ENCODE measurements at places on chromosomes 3 and 15.

DNA sequence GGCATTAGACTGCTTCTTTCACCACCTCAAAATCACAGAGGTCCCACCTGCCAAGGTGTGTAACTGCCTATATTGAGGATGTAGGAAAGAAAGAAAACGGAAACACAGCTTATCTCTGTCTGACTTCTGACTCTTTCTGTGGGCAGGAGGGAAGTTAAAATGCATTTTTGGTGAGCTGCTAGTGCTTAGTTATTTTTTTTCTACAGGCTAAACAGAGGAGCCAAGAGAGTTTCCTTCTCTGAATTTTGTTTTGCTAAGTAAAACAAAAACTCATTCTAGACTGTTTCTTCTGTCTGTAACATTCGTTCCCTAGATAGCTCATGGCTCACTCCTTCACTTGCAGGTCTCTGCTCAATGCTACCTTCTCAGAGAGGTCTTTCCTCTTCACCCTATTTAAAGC, 18.8 kb upstream of the AMOTL2 start:
- no peak for DNase-seq

GRCh38 chr3:187713504-187713903, 11.1 kb upstream of the RTP2 start:
- DNase-seq, result no peak

GRCh38 chr3:48655606-48656005, 7.1 kb downstream of the CELSR3 start:
- peak; percentile 26 for DNase-seq

GRCh38 chr15:101332061-101332467, 37.0 kb upstream of the SNRPA1 start:
- DNase-seq, result no peak

- no peak for DNase-seq
Observed at GRCh38 chr3:73855813-73856212, 231.1 kb upstream of the PDZRN3 start.

- no peak for DNase-seq
Observed at GRCh38 chr3:133591271-133591742, 17.8 kb downstream of the CDV3 start.

GRCh38 chr3:152277198-152277597, 8.5 kb downstream of the MBNL1 start:
- DNase-seq, result no peak

- DNase-seq, result no peak
Observed at GRCh38 chr3:110352841-110353604, 718.6 kb upstream of the NECTIN3 start.

DNA sequence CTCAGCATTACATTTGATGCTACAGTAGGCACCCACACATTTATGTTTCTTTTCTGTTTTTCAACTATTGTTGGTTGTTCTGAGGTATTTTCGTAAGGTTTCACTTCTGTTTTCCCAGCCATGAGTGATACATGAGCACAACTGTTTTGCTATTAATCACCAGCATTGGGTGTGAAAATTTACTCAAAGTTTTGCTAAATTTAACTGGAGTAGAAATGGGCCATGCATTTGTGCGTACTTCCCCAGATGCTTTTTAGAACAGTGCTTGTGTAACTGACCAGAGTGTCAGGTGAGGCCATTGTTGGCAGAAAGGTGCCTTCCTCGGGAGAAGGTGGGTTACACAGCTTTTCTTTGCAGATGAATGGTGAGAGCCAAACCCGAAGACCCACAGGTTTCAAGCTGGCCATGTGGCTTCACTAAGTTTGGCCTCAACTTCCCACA, 70.4 kb downstream of the ST6GAL1 start:
- DNase-seq, result no peak

DNA sequence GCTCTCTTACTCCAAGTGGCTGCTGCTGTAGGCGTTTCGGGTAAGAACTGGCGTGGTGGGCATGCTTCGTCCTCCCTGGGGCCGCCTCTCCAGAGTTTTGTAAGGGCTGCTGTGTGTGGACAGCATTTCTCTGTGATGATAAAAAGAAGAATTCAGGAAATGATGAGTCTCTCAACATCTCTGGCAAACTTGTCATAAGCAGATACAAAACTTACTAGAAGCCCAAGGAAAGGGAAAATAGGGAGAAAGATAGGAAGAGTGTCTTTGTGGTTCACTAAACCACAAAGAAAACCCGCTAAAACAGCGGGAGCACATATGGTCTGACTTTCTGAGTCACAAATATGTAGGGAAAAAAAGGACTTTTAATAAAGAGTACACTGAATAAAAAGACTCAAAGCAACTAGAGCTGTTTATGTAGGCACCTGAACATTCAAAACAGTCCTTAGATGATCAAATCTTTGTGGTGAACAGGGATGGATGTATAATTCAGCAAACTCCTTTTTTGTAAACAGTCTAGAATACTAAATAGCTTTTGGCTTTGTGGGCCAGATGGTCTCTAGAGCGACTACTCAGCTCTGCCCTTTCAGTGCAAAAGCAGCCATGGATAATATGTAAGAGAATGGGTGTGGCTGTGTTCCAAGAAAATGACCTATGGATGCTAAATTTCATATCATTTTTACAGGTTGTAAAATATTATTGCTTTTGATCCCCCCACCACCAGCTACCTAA, 60.4 kb upstream of the LMOD3 start:
- no peak for DNase-seq

- no peak for DNase-seq
Observed at GRCh38 chr3:73665286-73665685, 40.5 kb upstream of the PDZRN3 start.

DNA sequence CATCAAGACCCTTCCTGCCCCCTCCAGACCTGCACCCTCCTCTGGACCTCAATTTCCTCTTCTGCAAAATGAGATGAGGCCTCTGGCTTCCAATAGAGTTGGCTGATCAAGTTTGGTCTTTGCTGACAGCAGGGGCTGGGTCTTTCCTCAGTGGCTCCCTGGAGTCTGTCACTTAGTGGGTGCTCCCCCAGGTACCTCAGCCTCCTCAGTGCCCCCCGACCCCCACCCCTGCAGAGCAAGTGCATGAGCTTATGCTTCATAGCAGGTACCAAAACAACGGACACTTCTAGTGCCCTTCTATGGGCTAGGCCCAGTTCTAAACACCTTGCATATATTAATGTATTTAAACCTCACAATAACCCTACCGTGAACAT, 6.9 kb upstream of the PLXND1 start:
- DNase-seq, result no peak

GRCh38 chr15:71191296-71191695, 76.0 kb downstream of the THSD4 start:
- no peak for DNase-seq

- no peak for DNase-seq
Observed at GRCh38 chr3:147518465-147518864, 109.3 kb downstream of the ZIC1 start.

GRCh38 chr15:99427668-99428361, 138.0 kb upstream of the MEF2A start:
- DNase-seq, result no peak

DNA sequence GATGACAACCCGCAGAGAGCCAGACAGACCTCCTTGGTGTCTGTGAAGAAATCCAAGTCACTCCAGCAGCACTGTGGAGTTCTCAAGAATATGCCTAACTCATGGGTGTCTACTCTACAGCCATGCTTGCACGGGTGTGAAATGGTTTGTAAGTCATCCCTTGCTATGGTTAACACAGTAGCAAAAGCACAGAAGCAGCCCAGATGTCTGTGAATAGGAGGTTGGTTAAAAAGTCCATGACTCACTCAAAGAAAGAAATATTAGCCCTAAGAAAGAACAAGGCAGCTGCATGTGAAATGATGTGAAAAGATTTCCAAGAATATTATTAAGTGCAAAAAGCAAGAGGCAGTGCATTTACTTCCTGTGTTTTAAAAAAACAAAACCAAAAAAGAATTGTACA, 12.1 kb upstream of the LIMD1 start:
- DNase-seq, result no peak

GRCh38 chr15:76994001-76994400, 925 bp upstream of the PSTPIP1 start:
- peak; percentile 41 for DNase-seq

DNA sequence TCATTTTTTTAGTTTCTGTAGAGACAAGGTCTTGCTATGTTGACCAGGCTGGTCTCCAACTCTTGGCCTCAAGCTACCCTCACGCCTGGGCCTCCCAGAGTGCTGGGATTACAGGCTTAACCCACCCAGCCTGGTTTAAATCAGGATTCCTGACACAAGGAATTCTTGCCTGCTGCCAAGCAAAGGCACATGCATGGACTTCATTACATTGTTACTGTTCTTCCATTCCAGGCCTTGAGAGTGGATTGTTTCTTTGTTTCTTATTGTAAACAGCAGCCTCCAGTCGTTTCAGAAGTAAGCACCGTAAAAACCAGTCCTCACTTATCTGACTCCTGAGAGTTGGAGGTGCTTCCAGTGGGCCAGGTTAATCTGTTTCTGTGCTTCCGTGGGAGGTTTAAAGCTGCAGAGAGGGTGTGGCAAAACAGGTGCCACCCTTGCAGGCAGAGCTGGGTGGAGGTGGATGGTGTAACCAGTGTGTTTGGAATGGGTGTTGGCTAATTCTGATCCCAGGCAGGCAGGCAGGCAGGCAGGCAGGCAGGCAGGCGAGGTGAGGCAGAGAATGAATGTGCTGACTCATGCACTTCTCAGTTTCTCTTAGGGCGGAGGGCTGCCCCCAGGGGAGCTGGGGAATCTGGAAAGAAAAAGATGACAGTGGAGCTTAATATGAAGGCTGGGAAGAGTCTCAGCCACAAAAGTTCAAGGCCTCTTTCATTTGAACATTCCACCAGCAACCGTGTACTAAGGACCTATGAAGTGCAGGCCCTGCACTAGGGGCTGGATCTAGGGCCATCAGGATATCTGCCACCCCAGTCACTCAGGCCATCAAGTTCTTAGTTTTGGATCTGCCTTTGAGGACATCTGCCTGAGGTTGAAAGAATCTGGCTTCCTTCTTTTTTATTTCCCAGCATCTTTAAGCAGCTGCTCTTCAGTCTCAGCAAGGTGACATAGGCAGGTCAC, 37.0 kb upstream of the CDCP1 start:
- DNase-seq, result no peak

DNA sequence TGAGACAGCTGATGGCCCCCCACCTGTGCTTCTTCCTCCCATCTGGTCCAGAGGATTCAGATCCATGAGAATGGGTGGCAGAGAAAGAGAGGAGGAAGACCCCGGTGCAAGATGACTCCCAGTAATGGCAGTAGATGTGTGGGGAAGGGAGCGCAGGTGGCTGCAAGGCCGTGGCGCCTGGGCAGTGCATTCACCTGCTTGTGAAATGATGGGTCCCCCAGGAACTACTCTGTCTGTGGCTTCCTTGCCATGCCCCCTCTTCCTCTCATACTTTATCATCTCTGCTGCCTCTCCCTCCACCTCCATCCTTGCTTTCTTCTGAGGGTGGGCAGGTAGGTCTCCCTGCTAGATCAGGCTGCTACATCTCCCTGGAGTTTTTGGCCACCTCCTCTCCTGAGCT, 23.3 kb downstream of the ZNF710 start:
- no peak for DNase-seq

- no peak for DNase-seq
Observed at GRCh38 chr3:190701096-190701532, 161.4 kb downstream of the GMNC start.

GRCh38 chr3:55571913-55572312, 84.8 kb upstream of the WNT5A start:
- no peak for DNase-seq

GRCh38 chr3:36166477-36166876, 213.8 kb upstream of the STAC start:
- no peak for DNase-seq

DNA sequence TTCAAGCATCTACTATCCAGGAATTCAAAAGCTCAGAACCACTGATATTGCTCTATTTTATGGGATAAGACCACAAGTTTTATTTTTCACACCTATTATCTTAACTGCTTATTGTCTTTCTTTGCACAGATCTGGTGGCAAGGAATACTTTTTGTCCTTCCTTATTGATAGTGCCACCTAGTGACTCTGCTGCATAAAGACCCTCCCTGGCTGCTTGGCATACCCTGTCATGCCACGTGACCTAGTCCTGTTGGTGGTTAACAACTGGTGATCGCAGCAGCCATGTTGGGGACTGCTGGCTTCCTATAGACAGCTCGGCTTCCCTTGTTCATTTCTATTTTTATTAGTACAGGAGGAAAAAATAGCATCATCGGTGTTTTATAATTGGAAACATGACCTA, 236.3 kb downstream of the MEX3B start:
- no peak for DNase-seq

- no peak for DNase-seq
Observed at GRCh38 chr3:188261011-188261410, 107.1 kb downstream of the LPP start.

DNA sequence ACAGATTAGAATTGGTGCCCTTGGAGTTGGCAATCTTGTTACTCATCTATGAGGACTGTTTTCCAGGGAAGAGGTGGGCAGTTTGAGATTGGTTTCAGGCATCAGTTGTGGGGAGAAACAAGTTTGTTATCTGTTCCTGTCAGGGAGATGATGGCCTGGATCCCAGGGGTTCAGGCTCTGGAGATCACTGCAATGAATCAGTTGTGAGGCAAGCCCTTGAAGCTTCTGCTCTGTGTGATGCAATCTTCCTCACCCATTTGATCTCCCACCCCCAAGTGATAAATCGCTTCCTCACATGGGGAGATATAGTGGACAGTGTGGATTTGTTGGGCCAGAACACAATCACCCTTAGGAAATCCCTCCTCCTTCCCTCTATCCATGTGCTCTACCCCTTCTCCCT, 276.6 kb upstream of the LRTM1 start:
- DNase-seq, result no peak

DNA sequence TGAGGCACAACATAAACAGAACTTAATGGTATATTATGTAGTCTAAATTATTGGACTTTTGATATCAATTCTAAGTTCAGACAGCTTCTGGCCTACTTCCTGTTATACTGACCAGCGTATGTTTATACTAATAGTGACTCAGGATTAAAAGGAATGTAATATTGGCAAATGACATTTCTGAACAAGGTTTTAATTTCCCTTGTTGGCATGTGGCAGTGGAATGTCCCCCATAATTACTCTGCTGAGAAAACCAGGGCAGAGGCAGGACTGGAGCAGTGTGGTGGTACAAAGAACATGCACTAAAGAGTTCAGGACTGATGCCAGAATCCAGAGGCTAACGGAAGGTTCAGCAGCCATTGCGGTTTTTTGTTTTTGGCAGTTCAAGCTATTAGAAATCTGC, 184.0 kb downstream of the KCNAB1 start:
- DNase-seq, result no peak

GRCh38 chr15:29266052-29266582, 3.5 kb downstream of the NSMCE3 start:
- DNase-seq, result no peak

GRCh38 chr3:109563149-109563548, 225.8 kb upstream of the DPPA4 start:
- DNase-seq, result no peak

DNA sequence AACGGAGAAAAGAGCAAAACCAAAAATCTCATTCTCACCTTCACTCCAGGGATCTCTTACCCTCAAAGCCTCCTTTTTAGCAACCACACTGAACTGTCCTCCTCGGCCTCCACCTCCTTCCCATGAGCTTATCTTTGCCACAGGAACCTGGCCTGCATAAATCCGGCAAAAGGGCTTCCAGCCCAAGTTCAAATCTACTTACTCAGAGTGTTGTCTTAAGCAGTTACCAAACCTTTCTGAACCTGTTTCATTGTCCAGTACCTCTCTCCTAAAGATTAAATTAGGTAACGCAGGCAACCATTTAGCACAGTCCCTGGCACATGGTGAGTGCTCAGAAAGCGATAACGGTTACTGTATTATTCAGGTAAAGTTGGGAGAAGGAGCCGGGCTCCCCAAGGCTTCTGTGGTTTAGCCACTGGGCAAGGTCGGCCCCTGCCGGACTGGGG, 777 bp downstream of the CIB1 start:
- DNase-seq, result no peak

GRCh38 chr15:63626955-63627354, 29.8 kb downstream of the FBXL22 start:
- DNase-seq, result no peak
